ENCODE measurements at places on chromosomes 6 and 20.
A peak's percentile ranks its signal among the peaks of the same experiment; 100 is the strongest.

DNA sequence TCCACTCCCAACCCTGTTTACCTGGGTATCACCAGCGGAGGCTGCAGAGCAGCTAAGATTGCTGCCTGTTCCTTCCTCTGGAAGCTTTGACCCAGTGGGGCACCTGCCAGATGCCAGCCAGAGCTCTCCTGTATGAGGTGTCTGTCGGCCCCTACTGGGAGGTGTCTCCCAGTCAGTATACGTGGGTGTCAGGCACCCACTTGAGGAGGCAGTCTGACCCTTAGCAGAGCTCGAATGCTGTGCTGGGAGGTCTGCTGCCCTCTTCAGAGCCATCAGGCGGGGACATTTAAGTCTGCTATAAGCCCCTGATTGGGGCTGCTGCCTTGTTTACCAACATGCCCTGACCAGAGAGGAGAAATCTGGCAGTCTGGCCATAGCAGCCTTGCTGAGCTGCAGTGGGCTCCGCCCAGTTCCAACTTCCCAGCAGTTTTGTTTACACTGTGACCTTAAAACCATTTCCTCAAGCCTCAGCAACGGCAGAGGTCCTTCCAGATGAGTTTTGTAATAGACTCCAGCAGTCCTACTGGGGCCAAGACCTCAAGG, 2.8 kb downstream of the RAET1E start:
- no peak for DNase-seq

DNA sequence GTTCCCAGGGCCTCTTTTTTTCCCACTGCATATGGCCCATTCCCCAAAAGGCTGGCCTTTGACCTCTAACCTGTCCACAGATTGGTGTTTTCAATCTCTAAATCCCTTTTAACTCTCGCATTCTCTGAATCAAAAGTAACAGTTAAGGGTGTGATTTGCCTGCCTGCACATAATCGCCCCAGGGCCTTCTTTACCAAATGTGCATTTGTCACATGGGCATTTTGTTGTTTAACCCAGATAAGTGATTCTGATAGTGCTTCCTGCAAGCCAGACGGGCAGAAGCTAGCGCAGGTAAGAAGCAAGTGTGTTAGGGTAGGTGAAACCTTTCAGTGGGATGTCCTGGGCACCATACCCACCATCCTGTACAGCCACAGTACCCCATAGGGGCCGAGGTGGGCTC, 49.4 kb upstream of the PLEKHG1 start:
- no peak for DNase-seq

GRCh38 chr6:14819840-14820420, 425.9 kb upstream of the JARID2 start:
- DNase-seq = no peak

GRCh38 chr6:55666606-55667225, 87.7 kb upstream of the HMGCLL1 start:
- DNase-seq = no peak

- DNase-seq = no peak
These were observed 11.8 kb upstream of the IBTK start for GRCh38 chr6:82259389-82259788.

DNA sequence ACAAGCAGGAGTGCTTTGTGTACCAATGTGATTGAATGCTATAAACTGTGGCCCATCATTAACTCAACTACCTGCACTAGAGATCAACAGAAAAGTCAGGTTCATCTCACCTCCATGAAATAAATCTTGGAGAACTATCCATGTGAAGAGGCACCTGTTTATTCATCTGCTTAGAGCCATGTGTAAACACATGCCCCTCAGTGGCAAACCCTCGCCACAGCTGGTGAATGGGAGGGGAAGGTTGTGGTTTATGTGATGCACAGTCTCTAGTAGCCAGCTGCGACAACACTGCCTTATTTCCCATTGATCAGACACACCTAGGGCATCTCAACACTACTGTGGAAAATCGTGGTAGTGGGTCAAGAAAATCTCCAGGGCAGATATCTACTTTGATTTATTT, 640.2 kb downstream of the PTPRT start:
- DNase-seq = no peak

GRCh38 chr6:32047855-32048766, 9.9 kb downstream of the CYP21A2 start:
- DNase-seq = peak; percentile 51

- DNase-seq = no peak
These were observed 35.7 kb downstream of the TTI1 start for GRCh38 chr20:37997516-37997915.
